ENCODE measurements at places on chromosomes 7 and 10.
A peak's percentile ranks its signal among the peaks of the same experiment; 100 is the strongest.

GRCh38 chr10:18221123-18221522 is 80.9 kb downstream of the CACNB2 start:
- DNase-seq = no peak

- no peak for DNase-seq
These were observed 247.4 kb downstream of the SEMA3D start for GRCh38 chr7:84939442-84939841.

GRCh38 chr10:89360157-89360556 is 17.7 kb upstream of the IFIT1B start:
- no peak for DNase-seq

DNA sequence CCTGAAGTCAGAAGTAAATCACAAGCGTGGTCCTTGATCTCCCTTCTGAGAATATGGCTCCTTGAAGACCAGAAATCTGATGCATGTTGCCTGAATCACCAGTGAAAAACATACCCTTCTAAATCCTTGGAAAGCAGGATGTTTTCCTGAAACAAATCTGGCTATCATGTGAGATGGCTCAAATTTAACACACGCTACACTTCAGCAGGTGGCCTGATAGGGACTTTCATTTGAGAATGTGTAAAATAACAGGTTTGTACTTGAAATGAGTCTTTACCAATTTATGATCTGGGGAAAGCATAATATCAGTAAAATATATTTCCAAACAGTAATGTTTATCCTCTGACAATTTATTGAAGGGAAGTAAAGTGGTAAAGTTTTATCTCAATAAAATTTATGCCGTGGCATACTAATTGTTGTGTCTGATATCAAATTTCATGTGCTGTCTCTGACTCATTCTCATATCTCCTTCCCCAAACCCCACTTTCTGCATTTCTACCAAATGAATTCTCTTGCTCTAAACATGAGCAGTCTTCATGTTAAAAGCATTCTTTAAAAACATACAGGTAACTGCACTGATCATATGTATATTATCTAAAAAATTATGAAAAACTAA is 17.4 kb downstream of the CYP3A4 start:
- no peak for DNase-seq

DNA sequence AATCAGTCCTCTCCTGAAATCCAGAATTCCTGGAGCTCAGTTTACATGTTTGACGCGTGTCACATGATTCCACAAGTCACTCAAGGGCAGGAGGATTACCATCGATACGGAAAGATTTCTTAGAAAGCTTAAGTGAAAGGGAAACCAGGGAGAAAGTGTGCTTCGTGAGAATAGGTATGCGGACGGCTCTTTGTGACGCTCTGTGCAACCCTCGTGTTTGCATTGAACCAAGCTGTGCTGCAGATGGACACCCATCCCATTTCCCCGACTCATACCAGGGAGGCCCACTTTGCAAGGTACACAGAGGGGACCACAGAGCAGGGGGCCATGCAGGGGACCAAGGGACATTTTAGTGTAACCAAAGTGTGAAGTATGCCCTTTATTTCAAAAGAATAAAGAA is 43.2 kb downstream of the IKZF1 start:
- no peak for DNase-seq

- DNase-seq = no peak
These were observed 67.6 kb downstream of the CDK6 start for GRCh38 chr7:92768501-92769393.

DNA sequence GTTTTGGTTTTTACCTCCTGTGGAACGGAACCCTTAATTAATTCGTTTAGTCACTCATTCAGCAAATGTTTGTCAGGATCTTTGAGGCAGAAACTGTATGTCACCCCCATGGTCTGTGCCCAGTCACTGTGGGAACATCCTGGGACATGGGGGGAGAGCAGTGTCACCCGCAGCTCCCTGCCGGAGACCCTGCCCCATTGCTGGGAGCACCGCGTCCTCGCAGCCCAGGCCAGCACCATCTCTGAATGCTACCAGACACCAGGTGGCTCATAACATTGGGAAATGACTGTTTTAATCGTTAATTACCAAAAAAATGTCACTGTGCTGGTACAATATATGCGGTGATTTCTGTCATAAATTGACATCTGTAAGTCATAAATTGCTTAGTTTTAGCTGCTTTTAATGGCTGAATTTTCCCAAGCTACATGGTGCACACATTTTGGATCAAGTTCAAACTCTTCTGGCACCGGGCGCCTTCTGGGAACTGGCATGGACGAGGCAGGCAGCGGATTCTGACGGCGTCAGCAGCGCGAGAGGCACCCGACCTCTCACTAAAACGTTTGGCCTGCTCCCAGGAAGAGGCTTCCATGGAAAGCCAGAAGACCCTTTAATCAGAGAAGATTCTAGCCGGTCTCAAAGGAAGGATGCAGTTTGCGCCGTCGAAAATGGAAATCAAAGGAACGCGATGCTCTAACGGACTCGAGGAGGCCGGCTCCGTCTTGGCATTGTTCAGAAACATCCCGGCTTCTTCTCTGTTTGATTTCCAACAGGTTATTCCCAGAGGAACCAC is 184.2 kb downstream of the ADARB2 start:
- no peak for DNase-seq

GRCh38 chr10:127989481-127990012 is 82.6 kb downstream of the PTPRE start:
- no peak for DNase-seq

- peak; percentile 52 for DNase-seq
These were observed 10.6 kb downstream of the LRIT2 start for GRCh38 chr10:84214612-84215235.

DNA sequence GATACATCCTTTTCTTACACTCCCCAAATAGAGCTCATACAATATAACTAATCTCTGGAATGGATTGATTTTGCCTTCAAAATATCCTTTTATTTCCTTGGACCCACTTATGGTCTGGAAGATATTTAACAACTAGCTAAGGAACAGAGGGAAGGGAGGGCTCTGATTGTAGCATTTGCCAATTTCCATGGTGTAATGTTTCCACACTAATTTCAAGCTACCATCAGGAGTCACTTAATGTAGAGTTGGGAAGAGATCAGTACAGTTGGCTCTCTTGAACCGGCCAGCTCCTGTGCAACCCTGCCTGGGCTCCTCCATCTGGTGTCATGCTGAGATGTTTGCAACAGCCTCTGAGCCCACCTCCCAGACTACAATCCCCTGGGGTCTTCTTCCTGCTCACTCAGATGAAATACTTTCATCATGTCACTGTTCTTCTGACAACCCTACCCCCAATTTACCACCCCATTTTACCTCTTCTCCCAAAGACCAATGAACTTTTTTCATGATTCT is 8.0 kb upstream of the IL6 start:
- DNase-seq = no peak

All from A549 (cell line).